Myometrial cell (primary cell): ENCODE measurements at places on chromosomes 4 and X. TPM values are rescaled to one million over a fixed set of nuclear protein-coding genes. Genes with fewer than 3 reads are reported as not detected.

The ZMAT1 gene
- under 0.01 TPM in 1 of 2 replicates, not detected in the other for total RNA-seq

The TCEAL6 gene
- not detected in 2 replicates for total RNA-seq

The CCKAR gene
- not detected in 2 replicates for total RNA-seq

The ARSJ gene
- total RNA-seq: 21.6 and 24.5 TPM in 2 replicates

The STS gene
- total RNA-seq: 4.8 and 5.8 TPM in 2 replicates

The PPP1R2C gene
- not detected in 2 replicates for total RNA-seq

The DUSP21 gene
- not detected in 2 replicates for total RNA-seq
